CD4-positive, CD25-positive, alpha-beta regulatory T cell (primary cell): ENCODE measurements at places on chromosomes 6 and 20.

DNA sequence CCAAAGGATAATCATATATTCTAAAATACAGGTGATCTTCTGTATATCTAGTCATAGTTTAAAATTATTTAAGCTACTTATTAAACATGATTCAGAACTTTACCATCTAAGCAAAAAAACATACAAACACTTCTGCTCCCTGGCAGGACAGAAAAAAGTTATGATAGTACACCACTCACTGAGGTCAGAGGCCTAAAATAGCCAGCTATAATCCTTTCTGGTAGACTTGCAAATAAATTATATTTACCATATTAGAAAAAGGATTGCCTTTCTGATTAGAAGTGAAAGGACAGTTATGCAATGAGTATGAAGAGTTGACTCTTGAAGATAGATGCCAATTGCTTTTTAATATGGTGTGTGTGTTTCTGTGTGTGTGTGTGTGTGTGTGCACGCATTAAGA lies 207.4 kb downstream of the BMP2 start:
- no peak for DNase-seq
- no peak overlapping the region for H3K27ac ChIP-seq
- H3K4me3 ChIP-seq: no peak overlapping the region
- H3K27me3 ChIP-seq: no peaks in the 10 kb centered on the region
- no peaks in the 10 kb centered on the region for H3K4me1 ChIP-seq

DNA sequence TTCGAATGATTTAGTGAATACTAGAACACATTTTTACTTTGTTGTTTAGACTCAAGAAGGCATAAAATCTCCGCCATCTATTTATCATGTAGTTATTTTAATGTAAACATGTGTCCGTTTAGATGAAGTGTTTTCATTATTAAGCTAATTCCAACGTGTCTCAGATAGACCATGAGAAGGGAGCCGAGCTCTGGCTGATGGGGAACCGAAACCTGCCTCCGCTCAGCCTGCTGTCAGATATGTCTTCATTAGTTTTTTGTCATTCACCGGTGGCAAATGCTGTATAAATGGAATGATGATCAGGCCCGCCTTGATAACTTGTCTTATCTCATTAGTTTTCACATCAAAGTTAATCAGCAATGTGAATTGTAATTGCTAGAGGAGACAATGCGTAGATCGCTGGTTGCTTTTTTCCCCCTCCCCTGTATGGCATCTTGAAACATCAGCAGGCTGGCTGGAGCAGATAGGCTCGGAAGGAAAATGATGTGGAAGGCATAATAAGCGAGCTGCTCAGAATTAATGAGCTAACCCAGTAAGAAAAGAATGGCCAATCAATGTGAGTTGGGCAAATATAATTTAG lies 136.4 kb downstream of the LINC00237 start:
- H3K27me3 ChIP-seq: no peaks in the 10 kb centered on the region
- H3K27ac ChIP-seq: no peak overlapping the region
- no peak overlapping the region for H3K4me3 ChIP-seq
- H3K4me1 ChIP-seq: no peaks in the 10 kb centered on the region
- no peak for DNase-seq

GRCh38 chr6:37971266-37971665 lies 151.7 kb downstream of the ZFAND3 start:
- peaks cover 11% of the 10 kb centered on the region for H3K4me1 ChIP-seq
- no peak overlapping the region for H3K27ac ChIP-seq
- no peaks in the 10 kb centered on the region for H3K36me3 ChIP-seq
- no peak overlapping the region for H3K4me3 ChIP-seq
- H3K27me3 ChIP-seq: no peaks in the 10 kb centered on the region

DNA sequence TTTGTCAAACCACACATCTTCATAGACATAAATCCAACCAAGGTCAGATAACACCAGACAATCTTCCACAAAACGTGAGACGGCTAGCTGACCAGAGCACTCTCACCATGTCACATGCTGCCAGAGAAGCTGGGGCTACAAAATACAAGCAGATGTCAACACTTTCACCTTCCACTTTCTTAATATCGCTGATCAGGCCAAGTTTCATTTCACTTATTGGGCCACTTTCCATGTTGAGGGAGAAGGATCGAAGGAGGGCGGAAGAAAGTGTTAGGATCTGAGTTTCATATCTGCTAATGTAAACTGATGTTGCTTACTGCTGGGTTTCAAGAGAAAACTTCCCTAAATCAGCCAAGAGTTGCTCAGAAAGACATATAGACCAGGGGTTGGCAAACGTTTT lies 177.0 kb upstream of the PRDM1 start:
- no peaks in the 10 kb centered on the region for H3K4me1 ChIP-seq
- no peak overlapping the region for H3K27ac ChIP-seq
- no peaks in the 10 kb centered on the region for H3K36me3 ChIP-seq
- DNase-seq: no peak

DNA sequence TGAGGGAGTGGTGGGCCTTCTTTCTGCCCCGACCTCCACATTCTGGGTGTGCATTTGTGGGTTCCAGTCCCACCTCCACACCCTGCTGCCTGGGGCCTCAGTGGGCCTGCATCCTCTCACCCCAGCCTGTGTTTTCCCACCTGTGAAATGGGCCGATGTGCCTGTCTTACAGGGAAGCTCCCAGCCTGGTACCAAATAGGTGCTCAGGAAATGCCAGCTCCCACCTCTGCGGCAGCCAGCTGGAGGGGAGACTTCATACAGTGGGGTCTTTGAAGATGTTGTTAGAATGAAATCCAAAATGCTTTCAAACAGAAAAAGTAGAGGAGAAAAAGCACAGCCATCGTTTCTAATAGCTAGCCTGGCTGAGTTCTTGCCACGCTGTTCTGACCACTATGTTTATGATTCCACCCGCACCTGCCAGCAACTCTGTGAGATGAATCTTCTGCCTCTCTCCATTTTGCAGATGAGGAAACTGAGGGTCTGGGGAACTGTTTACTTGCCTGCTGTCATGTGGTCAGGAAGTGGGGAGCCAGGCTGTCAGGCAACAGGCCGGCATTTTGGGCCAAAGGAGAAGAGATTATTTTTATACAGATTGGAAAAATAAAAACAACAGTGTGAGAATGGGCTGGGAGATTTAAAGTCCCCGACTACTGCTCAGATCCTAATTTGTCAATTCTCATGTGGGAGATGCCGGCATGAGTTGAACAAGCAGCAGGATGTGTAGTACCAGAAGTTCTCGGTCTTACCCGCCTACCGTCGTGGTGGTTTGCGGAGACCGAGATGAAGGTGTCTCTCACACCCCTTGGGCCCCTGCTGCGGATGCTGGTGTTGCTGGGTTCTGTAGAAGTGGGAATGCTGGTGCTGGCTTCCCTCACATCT lies 4.6 kb downstream of the TMEM181 start:
- peaks cover 70% of the 10 kb centered on the region for H3K4me1 ChIP-seq
- no peaks in the 10 kb centered on the region for H3K27me3 ChIP-seq
- no peak overlapping the region for H3K27ac ChIP-seq
- H3K36me3 ChIP-seq: no peaks in the 10 kb centered on the region
- H3K4me3 ChIP-seq: no peak overlapping the region
- no peak for DNase-seq
